Esophagus squamous epithelium (tissue), 5 donors: ENCODE measurements at places on chromosomes 13 and 19.
A peak's percentile ranks its signal among the peaks of the same experiment; 100 is the strongest.

GRCh38 chr13:112759053-112759452 lies 69.2 kb downstream of the ATP11A start:
- no peak for DNase-seq

GRCh38 chr19:41545547-41545946 lies 30.4 kb upstream of the CEACAM21 start:
- no peak for DNase-seq

- no peak for DNase-seq
Observed at GRCh38 chr13:91704398-91704797, 306.0 kb downstream of the GPC5 start.

- DNase-seq: no peak
Observed at GRCh38 chr13:35345992-35346391, 130.5 kb downstream of the MAB21L1 start.

GRCh38 chr13:113928685-113929627 lies 44.9 kb downstream of the C13orf46 start:
- no peak for DNase-seq

DNA sequence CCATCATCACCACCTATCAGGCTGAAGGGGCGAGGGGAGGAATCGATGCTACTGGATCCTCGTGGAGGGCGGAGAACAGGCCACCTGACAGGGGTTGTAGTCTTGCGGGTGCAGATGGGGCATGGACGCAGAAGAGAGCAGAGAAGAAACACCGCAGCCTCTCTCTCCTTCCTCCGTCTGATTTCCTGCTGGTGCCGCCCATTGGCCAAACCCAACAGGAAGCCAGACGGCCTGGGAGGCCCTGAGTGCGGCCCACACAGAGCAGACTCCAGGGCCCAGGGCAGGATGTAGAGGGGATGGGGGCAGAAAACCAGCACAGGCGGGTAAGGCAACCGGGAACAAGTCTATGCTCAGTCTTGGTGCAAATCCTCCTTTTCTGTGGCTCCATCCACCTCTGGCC lies 15.4 kb downstream of the CEBPA start:
- no peak for DNase-seq

- DNase-seq: no peak
Observed at GRCh38 chr13:48069573-48069972, 25.3 kb downstream of the MED4 start.

DNA sequence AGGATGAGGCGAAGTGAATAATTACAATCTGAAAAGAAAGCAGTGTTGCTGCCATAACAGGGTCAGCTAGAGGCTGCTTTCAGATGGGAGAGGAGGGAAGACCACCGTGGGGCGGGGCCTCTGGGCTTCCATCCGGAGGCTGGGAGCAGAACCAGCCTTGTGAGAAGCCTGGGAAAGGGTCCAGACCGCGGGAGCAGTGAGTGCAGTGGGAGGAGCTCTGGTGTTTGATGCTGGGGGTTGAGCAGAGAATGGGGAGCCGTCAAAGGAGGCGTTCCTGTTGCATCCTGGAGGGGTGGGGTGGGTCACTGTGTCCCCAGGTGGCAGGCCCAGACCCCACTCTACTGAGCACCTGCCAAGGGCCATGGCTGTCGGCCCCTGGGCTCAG lies 18.1 kb downstream of the NKPD1 start:
- no peak for DNase-seq

GRCh38 chr13:107475753-107476453 lies 739.4 kb downstream of the LIG4 start:
- no peak for DNase-seq

DNA sequence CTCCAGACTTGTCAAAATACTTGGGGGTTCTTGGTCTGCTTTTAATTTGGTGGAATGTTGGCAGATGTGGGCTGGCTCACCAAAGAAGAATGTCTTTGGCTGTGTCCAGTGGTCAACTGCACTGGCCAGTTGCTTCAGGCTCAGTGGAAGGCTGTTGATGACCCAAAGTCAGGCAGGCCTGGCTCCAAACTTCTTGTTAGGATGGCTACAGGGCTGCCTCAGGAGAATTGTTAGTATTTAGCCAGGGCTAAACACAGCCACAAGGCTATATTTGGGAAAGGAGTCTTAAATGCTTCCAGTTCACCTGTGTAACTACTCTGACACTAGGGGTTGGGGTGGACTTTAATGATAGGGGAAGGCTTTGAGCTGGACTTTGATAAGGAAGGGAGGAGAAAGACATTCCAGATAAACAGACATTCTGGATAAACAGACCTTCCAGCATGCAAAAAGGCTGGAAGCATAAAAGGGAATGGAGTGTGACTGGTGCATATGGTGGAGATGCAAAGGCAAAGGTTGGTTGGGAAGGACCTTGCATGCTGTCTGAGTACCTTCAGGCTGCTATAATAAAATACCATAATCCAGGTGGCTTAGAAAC lies 116.8 kb downstream of the FOXO1 start:
- no peak for DNase-seq

- DNase-seq: no peak
Observed at GRCh38 chr19:47836038-47836437, 14.3 kb downstream of the CRX start.

GRCh38 chr19:2747349-2747748 lies 7.5 kb upstream of the SLC39A3 start:
- DNase-seq: no peak

DNA sequence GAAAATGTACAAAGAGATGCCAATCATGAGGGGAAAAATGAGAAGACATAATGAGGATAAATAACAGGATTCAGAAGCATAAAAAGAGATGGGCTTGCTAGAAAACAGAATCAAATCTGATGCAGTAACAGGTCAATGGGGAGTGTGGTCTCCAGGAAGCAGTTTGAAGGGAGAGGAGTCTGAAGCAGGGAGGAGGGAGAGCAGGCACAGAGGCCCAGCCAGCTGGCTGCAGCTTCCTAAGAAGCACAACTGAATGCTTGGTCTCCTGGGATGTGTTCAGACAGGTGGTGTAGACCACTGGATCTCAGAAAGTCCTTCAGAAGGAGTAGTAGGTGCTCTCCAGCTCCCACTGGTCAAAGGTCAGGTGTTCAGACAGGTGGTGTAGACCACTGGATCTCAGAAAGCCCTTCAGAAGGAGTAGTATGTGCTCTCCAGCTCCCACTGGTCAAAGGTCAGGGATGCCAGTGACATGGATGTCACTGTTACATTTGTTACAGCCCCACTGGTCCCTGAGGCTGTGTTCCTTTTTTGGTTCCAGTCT lies 68.3 kb upstream of the UBAC2 start:
- DNase-seq: no peak

DNA sequence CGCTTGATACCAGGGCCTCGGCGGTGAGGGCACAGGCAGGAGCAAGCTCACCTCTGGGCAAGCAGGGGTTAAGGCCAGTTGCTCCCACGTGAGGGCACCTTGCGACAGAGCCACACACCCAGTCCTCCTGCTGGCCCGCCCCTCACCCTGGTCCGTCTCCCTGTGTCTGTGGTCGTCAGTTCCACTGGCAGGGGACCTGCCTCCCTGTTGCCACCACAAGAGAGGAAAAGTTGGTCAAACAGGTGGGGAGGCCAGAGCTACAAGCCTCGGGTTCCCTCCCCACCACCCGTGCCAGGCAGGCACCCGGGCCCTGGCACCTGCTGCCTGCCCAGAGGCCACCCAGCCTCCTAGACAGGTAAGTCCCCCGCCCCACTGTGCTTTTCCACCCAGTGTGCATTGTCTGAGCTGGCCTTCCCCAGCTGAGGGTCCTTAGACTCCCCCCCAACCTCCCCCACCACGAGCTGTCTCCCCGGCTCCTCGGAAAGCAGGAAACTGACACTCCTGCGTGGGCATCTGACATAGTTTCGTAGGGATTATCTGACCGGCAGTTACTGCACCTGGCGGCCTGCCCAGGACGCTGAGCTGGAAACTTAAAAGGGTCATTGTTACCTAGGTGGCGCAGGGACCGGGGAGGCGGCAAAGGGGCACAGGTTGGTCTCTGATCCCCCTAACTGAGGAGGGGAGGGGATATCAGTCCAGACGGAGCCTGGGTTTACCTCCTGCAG lies at the start of gene TJP3:
TSS of gene TJP3 (plus strand) at position 178 of the 725 bp plus-strand sequence. CDS start 20,049 bp downstream, outside the sequence.
- DNase-seq: no peak

GRCh38 chr19:29535984-29536508 lies 10.3 kb downstream of the VSTM2B start:
- no peak for DNase-seq

GRCh38 chr19:13078897-13079541 lies 23.6 kb downstream of the LYL1 start:
- DNase-seq: no peak

DNA sequence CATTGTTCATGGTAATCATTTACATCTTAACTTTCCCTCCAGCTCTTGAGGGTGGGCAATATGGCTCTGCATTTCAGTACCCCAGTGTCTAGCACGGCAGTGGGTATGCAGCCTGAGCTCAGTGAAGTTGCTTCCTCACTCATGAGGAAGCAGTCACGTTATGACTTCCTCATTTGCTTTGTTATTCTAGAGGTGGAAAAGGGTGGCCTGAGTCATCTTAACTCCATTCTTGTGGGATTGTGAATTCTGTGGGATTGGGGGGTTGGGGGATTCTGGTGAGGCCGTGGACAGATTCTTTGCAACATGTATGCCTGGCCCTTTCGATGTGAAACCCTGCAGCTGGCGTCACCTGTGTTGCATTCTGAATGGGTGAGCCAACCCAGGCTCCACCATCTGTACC lies 406.7 kb upstream of the ZNF507 start:
- no peak for DNase-seq

GRCh38 chr13:34751044-34751443 lies 191.0 kb upstream of the NBEA start:
- no peak for DNase-seq

DNA sequence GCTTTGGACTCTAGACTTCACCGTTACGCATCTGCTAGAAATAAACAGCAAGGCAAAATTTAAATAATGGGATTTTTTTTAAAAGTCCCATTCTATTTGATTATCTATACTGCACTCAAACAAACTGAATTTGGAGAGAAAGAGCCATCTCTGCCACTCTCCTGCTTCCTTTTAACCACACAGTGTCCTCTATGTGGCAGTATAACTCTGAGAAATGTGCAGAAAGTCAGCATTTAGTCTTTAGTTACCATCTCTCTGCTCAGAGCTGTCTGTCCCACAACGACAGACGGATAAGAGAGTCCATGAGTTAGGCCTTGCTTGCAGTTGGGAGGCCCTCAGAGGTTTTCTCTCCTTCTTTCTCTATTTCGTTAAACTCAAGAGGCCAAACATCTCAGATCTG lies 21.2 kb downstream of the CCNA1 start:
- DNase-seq: no peak

- no peak for DNase-seq
Observed at GRCh38 chr13:34776390-34776981, 165.6 kb upstream of the NBEA start.

DNA sequence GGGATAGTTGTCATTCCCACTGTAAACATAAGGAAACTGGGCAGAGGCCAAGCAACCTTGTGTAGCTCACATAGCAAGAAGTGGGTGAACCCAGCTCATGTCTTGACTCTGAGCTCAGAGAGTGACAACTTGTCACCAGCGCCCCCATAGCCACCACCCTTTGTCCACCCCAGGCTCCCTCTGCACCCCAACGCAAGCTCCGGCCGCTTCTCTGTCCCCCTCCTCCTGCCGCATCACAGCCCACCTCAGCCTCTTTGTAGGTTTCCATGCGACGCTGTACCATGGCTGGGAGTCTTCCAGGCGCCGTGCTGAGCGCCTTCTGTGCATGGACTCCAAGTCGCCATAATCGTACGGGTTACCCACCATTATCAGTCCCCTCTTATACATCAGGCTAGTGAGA lies 3.3 kb downstream of the GP6 start:
- no peak for DNase-seq

GRCh38 chr19:2529473-2529918 lies 53.6 kb downstream of the GADD45B start:
- no peak for DNase-seq

- no peak for DNase-seq
Observed at GRCh38 chr19:45638930-45639729, at the start of gene EML2. EML2 (minus strand) TSS chr19:45639397; CDS start chr19:45639376, 21 bp downstream.

GRCh38 chr13:114144606-114145244 lies 12.3 kb upstream of the RASA3 start:
- no peak for DNase-seq

DNA sequence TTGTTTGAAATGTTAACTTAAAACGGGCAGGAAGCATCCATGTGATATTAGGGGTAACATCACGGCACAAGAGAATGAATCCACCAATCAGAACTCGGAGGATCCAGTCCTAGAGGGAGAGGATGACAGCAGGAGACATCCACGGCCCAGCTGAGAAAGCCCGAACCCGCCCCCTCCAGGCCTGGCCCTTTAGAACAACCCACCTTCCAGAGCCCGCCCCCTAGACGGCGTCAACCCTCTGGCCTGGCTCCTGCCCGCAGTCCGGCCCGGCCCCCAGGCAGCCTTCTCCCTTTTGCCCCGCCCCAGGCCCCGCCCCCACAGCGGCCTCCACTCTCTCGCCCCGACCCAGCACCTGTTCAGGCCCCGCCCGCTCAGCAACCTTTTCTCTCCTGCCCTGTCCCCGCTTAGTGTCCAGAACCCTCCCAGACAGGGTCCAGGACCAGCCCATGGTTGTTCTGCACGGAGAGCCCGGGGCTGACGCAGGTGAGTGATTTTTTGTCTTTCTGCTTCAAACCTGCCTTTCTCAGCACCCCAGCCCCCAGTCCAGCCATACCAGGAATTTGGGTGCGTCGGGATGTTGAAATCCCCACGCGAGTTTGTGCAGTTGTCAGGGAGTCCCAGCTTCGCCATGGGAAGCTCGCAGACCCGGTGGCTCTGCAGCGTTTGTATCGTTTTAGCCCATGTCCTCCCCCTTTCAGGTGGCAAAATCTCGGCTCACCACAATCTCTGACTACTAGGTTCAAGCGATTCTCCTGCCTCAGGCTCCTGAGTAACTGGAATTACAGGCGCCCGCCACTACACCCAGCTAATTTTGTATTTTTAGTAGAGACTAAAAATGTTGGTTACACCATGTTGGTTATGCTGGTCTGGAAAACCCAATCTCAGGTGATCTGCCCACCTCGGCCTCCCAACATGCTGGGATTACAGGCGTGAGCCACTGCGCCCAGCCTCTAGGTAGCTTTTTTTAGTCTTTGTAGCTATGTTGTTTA lies 16.1 kb downstream of the ZNF816 start:
- no peak for DNase-seq

- DNase-seq: no peak
Observed at GRCh38 chr19:4567584-4568071, 8.1 kb upstream of the SEMA6B start.

GRCh38 chr19:43784241-43784980 lies 3.6 kb upstream of the KCNN4 start:
- no peak for DNase-seq

GRCh38 chr19:29418201-29418600 lies 107.6 kb upstream of the VSTM2B start:
- no peak for DNase-seq

- no peak for DNase-seq
Observed at GRCh38 chr19:27796073-27796472, 1416.9 kb downstream of the UQCRFS1 start.

- peak; percentile 60 for DNase-seq
Observed at GRCh38 chr19:1507763-1508506, 4.9 kb downstream of the ADAMTSL5 start.

DNA sequence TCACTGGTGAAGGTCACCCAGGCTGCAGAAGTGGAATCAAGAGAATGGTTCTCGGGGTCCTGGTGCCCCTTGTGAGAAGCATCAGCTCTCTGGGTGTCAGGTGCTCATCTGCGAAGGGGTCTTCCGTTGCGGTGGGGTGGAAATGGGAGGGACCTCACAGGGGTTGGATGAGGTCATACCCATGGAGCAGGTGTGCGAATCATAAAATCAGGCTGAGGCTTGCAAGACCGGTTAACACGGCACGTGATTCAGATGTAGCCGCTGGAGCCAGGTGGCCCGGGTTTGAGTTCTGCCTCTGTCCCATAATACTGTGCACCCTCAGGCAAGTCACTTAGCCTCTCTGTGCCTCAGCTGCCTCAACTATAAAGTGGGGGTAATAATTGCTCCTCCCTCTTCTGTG lies 3.9 kb upstream of the KLK15 start:
- no peak for DNase-seq

GRCh38 chr13:38656699-38657098 lies 30.2 kb upstream of the FREM2 start:
- no peak for DNase-seq
